ENCODE measurements at places on chromosomes 11 and 22.

GRCh38 chr11:76699451-76700091 is 29.0 kb upstream of the LRRC32 start:
- peak; percentile 23 for DNase-seq

- no peak for DNase-seq
Observed at GRCh38 chr11:134258577-134258976, 5.2 kb downstream of the ACAD8 start.

DNA sequence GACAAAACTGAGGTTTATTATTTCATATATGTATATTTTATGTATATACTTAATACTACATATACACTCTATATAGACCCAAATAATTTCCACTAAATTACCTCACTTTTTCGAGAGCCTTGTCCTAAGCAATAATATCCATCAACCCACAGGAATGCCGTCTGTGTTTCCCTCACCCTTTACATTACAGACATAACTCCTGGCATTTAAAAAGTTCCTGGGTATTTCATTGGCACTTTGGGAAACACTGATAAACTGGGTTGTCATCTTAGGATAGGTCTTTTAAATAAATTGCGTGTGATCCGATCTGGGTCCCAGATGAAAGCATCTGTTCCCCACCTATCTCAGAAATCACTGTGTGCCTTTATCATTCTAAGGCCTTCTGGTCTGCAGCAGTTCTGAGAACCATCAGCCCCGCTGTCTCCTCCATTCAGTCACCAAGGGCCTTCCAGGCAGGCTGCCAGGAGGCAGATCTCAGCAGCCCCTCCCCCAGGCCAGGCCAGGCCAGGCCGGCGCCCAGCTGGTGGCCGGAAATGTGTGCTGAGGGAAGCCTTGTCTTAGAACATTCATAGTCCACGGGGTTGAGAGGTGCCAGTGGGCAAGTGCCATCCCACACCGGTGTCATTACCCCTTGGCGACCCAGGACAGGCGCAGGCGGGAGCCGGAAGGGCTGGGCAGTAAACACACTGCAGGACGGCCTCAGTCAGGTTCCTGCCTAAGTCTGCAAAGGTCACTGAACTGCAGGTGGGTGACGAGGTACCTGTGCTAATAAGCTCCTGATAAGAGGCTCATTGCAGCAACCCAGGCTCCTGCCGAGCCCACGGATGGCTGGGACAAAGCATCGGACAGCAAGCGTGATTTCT is 3.3 kb downstream of the FGF19 start:
- peak; percentile 72 for DNase-seq

- DNase-seq, result peak; percentile 48
Observed at GRCh38 chr22:42966497-42966896, 48.5 kb downstream of the PACSIN2 start.
